ENCODE measurements at places on chromosomes 7 and 10.

GRCh38 chr10:21048068-21048467 is 151.0 kb upstream of the NEBL start:
- no peak for DNase-seq

GRCh38 chr7:43869867-43870240 is 537 bp upstream of the MRPS24 start:
- peak; percentile 87 for DNase-seq

GRCh38 chr7:90833443-90833842 is 237.3 kb downstream of the CDK14 start:
- DNase-seq: no peak

- no peak for DNase-seq
These were observed 2.3 kb upstream of the ANKRD2 start for GRCh38 chr10:97570146-97570788.

GRCh38 chr10:121713486-121713885 is 115.2 kb upstream of the FGFR2 start:
- no peak for DNase-seq

GRCh38 chr10:76265441-76266113 is 834.2 kb downstream of the LRMDA start:
- no peak for DNase-seq

DNA sequence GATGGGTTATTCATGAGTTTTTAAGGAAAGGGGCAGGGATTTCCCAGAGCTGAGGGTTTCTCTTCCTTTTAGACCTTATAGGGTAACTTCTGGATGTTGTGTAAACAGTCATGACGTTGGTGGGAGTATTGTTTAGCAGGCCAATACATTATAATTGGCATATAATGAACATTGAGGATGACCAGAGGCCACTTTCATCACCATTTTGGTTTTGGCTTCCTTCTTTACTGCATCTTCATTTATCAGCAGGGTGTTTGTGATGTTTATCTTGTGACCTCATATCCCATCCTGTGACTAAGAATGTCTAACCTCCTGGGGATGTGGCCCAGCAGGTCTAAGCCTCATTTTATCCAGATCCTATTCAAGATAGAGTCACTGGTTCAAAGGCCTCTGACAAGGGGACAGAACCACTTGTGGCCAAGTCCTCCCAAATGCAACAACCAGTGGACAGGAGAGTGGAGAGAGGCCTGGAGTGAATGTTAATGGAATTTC is 77.3 kb upstream of the RPA3 start:
- no peak for DNase-seq

DNA sequence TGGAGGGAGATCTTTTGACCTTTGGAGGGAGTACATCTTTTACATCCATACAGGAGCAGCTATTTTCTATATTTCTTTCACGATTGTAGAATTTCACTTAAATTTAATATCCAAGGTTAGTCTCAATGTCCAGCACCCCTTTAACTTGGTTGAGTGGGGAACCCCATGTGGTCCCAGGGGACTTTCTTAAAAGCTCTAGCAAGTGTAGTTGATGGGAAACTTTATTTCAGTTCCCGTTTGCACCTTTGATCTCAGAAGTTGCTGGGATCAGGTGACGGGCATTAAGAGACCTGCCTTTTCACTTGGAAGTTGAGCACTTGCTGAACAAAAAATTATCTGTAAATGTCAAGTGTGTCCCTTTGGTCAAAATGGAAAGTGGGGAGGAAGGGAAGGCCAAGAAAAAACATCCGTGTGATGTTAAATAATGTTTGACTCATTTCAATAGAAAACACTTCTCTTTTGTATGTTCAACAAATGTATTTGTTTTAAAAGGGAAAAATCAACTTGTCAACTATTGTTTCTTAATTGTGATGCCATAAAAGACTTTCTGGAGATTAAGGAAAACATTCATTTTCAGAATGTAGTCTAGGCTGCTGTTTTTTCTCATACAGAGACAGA is 370.1 kb upstream of the GALNT17 start:
- DNase-seq: no peak

DNA sequence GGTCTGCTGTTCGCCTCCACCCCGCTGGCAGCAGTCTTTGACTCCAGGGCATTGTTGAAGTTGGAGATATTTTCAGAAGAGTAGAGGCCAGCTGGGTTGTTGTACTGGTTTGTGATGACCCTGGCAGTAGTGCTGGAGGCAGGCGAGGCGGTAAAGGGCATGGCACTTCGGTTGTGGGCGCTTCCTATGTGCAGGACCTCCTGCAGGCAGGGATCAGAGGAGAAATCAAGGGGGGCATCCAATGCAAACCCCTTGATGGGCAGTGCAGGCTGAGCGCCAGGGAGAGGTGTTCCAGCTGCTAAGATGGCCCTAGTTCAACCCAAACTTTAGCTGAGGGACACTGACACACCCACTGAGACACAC is 27.0 kb downstream of the PDLIM1 start:
- no peak for DNase-seq

GRCh38 chr10:24824536-24824935 is 100.8 kb upstream of the ARHGAP21 start:
- DNase-seq: no peak

DNA sequence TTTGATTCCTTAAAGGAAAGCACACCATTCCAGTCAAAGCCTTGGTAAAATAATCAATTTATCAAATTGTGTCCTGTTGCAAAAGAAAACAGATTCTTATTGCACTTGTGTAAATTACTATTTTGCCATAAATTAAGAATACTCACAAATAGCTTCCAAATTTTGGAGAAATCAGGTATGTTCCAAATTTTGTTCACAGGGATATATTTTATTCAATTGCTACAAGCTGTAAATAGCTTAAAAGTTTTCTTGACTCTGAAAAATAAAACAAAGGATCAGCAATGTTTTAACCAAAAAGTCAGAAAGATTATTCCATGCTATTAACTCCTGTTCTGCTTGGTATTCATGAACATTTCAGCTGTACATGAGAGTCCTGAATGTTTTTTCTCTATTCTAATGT is 47.4 kb upstream of the CHST3 start:
- no peak for DNase-seq

DNA sequence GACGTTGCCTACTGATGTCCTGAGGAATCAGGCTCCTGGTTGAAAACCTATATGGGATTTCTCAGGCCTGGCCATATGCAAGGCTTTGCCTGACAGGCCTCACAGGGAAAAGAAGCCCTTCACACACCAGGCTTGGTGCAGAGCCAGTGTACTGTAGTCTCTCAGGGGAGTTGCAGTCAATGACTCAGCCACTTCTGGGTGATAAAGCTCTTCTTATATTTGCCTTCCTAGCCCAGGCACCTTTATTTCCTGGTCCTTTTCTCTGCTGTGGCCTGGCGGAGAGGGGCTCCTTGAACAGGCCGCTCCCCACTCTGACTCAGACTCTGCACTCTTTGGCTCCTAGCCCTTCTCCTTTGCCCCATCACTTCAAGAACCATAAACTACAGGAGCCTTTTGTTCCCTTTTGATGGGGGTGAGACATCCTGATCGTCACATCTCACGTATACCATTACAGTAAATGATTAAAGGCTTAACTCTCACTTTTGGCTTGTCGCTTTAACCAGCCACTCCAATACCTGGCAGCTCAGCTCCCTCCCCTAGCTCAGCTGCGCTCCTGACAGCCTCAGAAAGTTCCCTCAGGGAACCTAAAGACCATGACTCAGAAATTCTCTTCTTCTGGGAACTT is 33.5 kb downstream of the DPY19L1 start:
- DNase-seq: peak; percentile 45

- DNase-seq: no peak
These were observed 86.6 kb downstream of the RAPGEF5 start for GRCh38 chr7:22270371-22270770.

DNA sequence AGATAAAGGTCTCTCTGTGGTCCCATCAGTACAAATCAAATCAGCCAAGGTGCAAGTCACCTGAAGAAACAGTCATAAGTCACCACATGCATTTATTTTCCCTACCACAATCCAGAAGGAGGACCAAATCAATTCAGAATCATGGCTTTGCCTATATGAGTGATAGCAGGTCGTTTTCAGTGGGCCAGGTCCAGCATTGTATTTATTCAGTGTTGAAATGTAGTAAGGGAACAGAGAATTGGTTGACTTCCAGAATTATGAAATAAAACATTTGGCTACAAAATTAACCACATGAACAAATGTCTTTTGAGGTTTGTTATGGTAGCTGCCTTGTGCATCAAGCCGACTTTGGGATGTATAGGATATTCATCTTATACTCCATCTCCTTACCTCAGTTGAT is 88.4 kb downstream of the POLR1F start:
- no peak for DNase-seq

DNA sequence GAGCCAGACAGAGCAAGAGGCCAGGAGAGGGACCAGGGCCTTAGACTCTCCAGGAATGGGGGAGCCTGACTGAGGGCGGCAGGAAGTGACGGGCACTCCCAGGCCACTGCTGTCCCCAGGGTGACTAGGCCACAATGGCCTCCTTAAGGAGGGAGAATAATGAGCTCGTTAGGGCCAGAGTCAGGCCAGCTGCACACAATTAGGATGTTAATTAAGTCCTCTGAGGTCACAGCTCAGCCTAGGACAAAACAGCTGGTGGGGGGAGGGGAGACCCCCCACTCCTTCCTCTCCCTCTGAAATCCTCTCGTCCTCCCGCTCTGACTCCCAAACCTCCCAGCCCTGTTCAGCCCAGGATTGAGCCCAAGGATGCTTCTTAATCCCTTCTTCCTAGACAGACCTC is 143.0 kb downstream of the NEURL1 start:
- no peak for DNase-seq

GRCh38 chr10:132532749-132533560 is 4.6 kb upstream of the INPP5A start:
- peak; percentile 52 for DNase-seq

DNA sequence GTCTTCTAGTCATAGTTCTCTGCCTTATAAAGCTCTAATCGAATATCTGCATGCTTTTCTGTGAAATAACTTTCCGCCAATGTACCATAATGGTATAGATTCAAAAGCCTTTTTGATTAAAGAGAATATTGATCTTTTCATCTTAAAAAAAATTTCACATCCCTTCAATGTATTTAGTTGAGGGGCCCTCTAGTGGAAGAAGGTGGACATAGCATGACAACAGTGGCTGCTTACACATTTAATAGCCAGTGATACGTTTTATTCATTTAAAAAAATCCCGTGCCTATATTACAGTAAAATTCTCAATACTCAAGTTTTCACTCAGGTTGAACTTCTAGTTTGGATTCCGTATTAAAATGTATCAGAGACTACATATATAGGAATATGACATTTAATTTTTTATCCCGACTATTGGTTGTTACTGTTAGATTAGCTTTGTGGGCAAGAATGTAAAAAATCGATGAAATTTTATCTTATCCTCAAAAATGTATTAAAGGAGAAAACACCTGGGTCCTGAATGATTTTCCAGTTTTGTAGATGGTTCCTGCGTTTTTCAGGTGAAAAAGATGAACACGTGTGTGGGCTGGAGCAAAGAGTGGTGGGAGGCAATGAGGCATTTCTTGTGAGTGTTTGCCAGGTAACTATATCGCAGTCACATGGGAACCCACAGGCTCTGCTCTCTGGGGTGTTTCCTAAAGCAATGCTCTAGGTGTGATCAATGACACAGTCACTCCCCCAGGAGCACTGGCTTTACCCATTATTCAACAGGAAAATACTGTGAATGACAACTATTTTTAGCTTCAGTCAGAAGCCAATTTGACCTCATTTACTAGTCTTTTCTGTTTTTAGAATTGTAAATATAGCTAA is 24.1 kb upstream of the PNLIP start:
- peak; percentile 64 for DNase-seq

GRCh38 chr10:12351447-12351846 is 2.1 kb downstream of the CAMK1D start:
- DNase-seq: no peak

DNA sequence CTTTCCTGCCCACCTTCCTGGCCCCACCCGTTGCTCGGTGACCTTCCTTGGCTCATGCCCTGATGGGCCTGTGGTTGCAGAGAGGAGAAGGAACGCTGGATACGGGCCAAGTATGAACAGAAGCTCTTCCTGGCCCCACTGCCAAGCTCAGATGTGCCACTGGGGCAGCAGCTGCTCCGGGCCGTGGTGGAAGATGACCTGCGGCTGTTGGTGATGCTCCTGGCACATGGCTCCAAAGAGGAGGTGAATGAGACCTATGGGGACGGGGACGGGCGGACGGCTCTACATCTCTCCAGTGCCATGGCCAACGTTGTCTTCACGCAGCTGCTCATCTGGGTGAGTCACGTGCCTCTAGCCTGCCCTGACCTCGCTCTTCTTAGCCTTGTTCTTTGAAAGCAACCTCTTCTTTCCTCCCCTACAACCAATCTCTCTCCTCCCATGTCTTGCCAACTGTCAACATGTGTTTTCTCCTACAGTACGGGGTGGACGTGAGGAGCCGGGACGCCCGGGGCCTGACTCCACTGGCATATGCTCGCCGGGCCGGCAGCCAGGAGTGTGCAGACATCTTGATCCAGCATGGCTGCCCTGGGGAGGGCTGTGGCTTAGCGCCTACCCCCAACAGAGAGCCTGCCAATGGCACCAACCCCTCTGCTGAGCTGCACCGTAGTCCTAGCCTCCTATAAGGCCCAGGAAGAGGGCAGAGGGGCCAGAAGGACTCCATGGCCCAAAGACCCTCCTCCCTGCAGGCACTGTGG is 24.1 kb downstream of the GBX1 start:
- DNase-seq: no peak

- DNase-seq: no peak
These were observed 20.8 kb upstream of the UNC5B start for GRCh38 chr10:71191551-71192076.

- peak; percentile 79 for DNase-seq
These were observed 111.5 kb downstream of the CCNY start for GRCh38 chr10:35447693-35448407.

DNA sequence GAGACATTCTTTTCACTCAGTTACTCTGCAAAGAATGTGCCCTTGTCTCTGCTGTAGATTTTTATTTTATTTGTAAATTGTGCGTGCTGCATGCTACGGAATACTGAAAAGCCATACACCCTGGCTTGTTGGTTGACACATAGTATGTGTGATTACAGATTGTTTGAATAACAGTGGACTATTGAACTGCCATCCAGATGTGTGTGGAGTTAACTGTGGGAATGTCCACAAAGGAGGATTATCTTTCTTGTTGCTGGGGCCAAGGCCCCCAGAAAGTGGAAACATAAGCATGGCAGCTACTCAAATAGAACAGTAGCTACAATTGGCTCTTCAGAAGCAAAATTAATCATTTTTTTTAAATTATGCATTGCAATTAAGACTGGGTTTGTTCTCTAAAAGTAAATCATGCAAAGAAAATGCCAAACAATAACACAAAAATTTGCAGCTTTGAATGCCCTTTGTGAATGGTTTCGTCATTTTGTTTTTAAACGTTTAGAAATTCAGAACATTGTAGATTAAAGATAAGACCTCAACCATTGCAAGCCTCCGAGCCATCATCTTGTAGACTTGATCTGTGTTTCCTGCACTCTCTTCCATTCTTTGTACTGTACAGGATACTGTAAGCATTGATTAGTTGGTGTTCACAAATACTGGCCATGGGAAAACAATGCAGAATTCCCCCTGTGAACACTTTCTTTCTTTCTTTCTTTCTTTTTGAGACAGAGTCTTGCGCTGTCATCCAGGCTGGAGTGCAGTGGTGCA is 210.3 kb upstream of the TCF7L2 start:
- DNase-seq: no peak

DNA sequence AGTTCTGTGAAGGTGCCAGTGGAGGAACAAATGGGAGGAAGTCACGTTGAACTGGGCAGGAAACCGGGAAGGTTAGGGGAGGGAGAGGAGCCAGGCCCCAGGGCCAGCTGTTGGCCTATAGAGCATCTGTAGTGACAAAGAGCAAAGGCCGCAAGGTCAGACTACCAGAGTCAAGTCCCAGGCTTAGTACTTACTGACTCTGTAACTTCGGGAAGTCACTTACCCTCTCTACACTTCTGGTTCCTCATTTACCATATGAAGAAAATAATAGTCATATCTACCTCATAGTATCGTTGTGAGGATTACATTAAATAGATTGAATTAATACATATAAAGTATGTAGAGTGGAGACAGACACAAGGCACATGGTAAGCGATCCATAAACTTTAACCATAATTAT is 101.8 kb upstream of the FZD1 start:
- no peak for DNase-seq

Measured in GM03348 (cell line).